ENCODE measurements at places on chromosomes 6 and 20.

DNA sequence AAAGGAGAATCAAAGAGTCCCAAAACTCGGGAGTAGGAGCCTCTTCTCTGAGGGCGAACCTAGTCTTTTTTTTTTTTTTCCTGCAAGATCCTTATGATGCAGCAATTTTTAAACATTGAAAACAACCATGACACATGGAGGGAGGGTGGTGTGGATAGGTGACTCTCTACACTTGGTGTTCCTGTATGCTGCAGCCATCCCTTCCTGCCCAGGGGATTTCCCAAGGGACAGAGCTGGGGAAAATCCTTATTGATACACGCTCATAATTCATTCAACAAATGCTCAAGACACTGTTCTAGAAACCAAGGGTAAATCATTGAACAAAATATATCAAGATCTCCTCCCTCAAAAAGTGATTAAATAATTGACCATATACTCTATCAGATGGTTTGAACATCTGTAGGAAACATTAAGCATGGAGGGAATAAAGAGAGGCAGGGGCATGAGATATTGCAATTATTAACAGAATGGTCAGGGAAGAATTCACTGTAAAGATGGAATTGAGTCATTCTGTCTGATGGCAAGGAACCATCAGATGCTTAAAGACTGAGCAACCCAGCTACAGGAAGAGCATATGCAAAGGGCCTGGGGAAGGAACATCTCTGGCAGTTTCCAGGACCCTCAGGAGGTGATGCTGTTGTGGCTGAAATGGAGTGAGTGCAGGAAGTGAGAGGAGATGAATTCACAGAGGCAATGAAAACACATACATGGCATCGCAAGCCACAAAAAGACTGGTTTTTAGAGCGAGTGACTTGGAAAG lies 13.4 kb upstream of the BTN3A3 start:
- DNase-seq, result no peak

GRCh38 chr20:20395903-20396568 lies 28.1 kb downstream of the INSM1 start:
- no peak for DNase-seq

DNA sequence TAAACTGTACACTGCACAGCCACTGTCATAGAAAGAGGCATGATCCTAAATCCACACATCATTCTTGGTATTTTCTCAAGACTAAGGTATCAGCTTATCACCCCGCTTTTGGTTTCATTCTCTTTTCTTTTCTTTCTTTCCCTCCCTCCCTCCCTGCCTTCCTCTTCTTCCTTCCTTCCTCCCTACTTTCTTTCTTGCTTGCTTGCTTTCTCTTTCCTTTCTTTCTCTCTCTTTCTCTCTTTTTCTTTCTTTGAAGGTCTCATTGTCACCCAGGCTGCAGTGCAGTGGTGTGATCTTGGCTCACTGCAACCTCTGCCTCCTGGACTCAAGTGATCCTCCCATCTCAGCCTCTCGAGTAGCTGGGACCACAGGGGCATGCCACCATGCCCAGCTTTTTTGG lies 81.1 kb downstream of the MAP7 start:
- no peak for DNase-seq

DNA sequence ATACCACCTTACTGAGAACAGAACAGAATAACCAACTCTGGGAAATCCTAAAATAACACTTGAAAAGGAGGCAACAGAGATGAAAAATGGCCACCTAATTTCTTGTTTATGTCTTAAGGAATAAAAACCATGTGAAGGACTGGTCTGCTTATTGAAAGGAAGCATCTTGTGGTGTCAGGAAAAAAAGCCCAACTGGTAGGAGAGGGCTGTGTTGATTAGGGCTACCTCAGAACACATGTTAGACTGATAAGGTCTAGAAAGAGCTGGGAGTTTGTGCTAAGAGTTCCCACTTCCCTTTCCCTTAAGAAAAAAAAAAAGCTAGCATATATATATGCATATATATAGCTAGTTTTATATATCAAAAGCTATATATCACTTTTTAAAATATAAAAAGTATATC lies 425.3 kb upstream of the BTBD3 start:
- DNase-seq, result no peak

DNA sequence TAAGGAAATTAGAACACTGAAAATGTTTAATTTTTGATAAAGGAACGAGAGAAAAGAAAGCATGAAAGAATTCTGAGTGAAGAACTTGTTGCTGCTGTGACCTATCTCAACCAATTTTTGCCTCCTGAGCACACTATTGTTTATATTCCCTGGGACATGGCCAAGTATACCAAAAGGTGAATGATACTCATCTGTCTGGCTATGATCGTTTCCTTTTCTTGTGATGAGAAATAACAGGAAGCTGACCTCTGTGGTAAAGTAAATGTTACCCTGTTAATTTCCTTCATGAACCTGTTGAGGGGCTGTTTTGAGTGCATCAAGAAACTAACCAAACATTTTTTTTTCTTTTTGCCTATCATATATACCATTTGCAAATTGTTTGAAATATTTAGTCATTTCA lies 69.1 kb downstream of the FIG4 start:
- no peak for DNase-seq

DNA sequence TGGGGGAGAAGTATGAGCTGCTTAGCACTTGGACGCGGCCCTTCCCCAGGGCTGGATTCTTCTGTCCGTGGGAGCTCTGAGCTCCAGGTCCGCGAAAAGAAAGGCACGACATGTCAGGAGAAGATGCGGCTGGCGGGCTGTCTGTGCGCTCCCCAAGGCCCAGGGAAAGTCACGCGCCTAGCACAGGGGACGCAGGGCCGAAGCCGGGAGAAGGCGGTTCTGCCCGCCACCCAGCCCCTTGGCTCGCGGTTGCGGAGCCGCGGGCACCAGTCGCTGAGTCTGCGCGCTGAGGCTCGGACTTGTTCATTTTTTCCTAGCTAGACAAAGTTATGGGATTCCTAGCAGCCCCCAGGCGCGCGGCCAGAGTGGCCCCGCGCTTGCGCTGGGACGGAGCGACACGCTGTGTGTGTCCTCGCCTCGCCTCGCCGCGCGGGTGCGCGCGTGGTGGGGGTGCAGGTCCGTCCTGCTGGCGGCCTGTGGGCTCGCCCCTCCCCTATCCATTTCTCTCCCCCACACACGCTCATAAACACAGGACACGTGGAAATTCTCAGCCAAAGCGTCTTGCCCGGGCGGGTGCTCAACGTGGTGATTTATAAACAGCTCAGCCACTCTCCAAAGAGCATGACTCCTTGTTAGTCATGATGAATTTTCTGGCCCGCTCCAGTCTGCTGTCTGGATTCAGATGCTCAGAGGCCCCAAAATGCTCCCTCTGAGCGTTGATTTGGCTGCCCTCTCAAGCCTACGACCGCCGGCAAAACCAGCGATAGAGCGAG lies 1.9 kb upstream of the POU3F2 start:
- DNase-seq, result no peak

GRCh38 chr6:51675020-51675921 lies 412.1 kb downstream of the PKHD1 start:
- no peak for DNase-seq

- DNase-seq, result no peak
These were observed 194.6 kb downstream of the OTOR start for GRCh38 chr20:16942756-16943155.

- no peak for DNase-seq
These were observed 201.6 kb upstream of the JARID2 start for GRCh38 chr6:15044146-15044882.

DNA sequence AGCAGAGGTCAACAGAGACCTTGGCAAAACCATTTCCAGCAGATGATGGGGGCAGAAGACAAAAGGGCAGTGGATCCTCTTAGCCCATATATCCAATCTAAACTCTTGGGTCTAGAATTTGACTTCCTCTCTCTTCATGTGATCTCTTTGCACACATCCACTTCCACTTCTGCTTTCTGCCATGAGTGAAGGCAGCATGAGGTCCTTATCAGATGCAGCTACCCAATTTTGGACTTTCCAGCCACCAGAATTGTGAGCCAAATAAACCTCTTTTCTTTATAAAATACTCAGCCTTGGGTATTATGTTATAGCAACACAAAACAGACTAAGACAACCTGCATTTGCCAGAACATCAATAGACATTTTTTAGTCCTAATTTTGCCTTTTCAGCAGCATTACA lies 191.6 kb downstream of the ADAT2 start:
- no peak for DNase-seq

GRCh38 chr6:10331334-10331968 lies 83.4 kb downstream of the TFAP2A start:
- DNase-seq, result no peak

DNA sequence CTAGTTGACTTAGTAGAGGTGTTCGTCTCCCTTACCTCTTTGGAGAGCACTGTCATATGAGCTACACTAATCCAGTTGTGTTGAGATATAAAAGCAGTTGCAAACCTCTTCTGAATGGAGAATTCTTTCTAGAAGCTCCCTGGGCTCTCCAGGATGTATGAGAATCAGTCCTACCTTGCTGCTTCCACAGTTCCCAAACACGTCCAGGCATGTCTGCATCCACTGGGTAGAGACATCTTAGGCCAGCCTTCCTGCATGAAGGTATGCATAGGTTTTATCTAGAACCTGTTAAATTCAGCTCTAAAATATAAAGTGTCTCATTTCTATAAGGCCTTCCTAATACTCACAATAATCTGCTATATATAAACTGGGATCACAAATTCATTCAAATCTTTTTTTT lies 297.7 kb downstream of the CDC5L start:
- DNase-seq, result no peak

Measured in fibroblast of skin of left biceps (primary cell).